ENCODE measurements at places on chromosomes 13 and 19.

- DNase-seq, result no peak
These were observed 10.3 kb upstream of the ERVK3-1 start for GRCh38 chr19:58294743-58295374.

GRCh38 chr13:29164116-29164515 is 344.0 kb downstream of the MTUS2 start:
- DNase-seq, result no peak

DNA sequence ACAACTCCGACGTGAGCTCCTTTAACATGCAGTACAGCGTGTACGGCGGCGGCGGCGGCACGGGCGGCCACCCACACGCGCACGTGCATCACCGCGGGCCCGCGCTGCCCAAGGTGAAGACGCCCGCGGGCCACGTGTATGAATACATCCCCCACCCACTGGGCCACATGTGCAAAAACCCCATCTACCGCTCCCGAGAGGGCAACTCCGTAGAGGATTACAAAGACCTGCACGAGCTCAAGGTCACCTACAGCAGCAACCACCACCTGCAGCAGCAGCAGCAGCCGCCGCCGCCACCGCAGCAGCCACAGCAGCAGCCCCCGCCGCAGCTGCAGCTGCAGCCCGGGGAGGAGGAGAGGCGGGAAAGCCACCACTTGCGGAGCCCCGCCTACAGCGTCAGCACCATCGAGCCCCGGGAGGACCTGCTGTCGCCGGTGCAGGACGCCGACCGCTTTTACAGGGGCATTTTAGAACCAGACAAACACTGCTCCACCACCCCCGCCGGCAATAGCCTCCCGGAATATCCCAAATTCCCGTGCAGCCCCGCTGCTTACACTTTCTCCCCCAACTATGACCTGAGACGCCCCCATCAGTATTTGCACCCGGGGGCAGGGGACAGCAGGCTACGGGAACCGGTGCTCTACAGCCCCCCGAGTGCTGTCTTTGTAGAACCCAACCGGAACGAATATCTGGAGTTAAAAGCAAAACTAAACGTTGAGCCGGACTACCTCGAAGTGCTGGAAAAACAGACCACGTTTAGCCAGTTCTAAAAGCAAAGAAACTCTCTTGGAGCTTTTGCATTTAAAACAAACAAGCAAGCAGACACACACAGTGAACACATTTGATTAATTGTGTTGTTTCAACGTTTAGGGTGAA is 6.6 kb downstream of the SLITRK5 start:
- peak; percentile 41 for DNase-seq

- no peak for DNase-seq
These were observed 110.5 kb downstream of the COG6 start for GRCh38 chr13:39765801-39766463.

DNA sequence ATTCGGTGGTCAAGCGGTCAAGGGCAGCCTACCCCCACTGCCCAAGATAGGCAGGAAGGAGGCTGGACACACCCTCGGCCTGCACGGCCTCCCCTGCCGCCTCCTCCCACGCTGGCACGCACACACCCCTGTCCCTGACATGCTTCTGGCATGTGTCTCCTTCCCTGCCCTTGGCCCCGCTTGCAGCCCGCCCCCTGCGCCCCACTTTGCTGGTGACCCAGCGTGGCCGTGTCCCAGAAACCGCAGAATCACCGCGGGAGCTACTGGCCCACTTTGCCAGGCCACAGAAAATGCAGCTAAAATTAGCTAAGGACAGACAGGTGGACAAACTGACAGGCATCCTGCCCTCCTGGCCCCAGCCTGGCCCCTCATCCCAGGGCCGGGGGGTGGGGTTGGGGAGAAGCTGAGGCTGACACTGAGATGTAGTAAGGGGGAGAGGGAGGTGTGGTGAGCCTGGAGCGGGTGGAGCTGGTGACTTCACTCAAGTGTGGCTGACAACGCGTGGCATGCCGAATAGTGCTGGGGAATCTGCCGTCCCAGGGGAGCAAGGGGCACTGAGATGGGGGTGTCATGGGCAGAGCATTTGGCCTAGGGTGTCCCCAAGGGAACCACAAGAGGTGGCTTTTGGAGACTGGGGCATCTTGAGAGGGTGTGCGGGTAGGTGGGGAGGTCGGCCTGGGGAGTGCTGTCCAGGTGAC is 2.4 kb downstream of the SHANK1 start:
- DNase-seq, result no peak

- DNase-seq, result no peak
These were observed 20.5 kb downstream of the ZNF607 start for GRCh38 chr19:37699057-37699456.

DNA sequence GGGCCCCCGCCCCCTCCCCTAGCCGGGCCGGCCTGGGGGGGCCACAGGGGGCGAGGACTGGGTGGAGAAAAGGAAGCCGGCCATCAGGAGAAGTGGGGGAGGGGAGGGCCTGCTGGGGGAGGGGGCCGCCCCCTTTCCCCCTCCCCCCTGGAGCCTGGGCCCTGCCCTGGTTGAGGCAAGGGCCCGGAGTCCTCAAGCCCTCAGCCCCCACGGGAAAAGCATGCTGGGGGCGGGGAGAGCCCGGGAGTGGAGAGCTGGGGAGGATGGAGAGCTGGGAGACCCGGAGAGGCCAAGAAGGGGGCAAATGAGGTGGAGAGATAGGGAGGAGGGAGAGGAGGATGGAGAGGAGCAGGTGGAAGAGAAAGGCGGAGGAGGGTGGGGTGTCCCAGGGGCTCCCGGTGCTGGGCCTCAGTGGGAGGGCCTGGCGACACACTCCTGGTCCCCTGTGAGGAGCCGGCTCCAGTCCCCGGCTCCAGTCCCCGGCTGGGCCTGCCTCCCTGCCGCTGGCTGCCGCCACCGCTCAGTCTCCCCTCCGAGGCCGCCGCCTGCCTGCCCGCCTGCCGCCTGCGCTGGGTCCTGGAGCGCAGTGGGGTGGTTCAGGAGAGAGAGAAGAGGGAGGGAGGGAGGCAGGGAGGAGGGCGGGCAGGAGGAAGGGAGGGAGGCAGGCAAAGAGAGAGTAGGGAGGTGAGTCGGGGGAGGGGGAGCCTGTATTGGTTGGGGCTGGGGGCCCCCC is at the start of gene GRIK5:
TSS of gene GRIK5 (minus strand) at position 588 of the 733 bp plus-strand sequence. CDS start 4,436 bp downstream, outside the sequence.
- DNase-seq, result no peak

GRCh38 chr13:79723519-79724024 is 242.6 kb downstream of the NDFIP2 start:
- DNase-seq, result no peak

Data from neural crest cell (in vitro differentiated cells).